ENCODE measurements at places on chromosomes 4 and X. TPM values are rescaled to one million over a fixed set of nuclear protein-coding genes. Genes with fewer than 3 reads are reported as not detected.

CDKL2 gene
- 0.82 TPM for total RNA-seq

USP17L30 gene
- not detected for total RNA-seq

ARSH gene
- not detected for total RNA-seq

SUPT20HL2 gene
- total RNA-seq: not detected

ZNF674 gene
- total RNA-seq: 7.3 TPM

MAGEB3 gene
- not detected for total RNA-seq

IL3RA gene
- 0.97 TPM for total RNA-seq

MGARP gene
- not detected for total RNA-seq

UNC5C gene
- total RNA-seq: 0.97 TPM

NPNT gene
- not detected for total RNA-seq

CHRNA9 gene
- not detected for total RNA-seq

SLC6A14 gene
- total RNA-seq: not detected

STATH gene
- total RNA-seq: not detected

DNA sequence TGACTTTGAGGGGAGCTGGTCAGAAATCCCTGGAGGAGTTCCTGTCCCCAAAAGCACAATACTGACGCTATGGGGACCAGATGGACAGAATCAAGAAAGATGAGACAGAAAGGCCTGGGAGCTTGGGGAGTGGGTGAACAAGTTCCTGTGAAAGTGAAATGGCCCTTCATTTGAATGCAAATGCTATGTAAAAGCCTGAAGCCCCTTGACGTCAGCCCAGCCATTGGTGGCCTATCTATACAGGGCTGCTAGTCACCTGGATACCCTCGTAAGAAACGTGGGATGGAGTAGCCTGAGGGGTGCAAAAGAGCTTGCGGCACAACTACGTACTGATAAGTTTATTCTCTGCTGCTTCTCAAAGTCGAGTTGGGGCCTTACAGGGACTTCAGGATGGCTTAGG, at the start of gene CDX4:
TSS of gene CDX4 (plus strand) at position 223 of the 400 bp plus-strand sequence. CDS start 201 bp downstream, outside the sequence.
- DNase-seq: no peak

GRCh38 chr4:52704661-52705060, 45.6 kb upstream of the USP46 start:
- no peak for DNase-seq

DNA sequence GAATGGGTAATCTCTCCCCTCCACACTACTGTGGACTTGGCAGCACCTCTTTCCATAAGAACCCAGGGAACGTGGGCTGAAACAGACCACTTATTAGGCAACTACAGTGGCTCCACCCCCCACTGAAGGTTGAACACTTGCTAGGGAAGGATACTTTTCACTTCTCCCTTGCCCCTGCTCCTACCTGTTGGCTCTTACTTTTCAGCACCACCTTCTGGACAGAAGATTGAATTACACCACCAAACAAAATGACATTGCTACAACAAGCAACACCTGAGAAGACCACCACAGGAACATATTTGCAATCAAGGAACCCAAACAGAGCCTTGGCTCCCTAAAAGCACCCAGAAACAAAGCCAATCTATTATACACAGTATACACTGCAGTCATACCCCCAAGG, 132.1 kb upstream of the CXCL13 start:
- DNase-seq: peak; percentile 11

DNA sequence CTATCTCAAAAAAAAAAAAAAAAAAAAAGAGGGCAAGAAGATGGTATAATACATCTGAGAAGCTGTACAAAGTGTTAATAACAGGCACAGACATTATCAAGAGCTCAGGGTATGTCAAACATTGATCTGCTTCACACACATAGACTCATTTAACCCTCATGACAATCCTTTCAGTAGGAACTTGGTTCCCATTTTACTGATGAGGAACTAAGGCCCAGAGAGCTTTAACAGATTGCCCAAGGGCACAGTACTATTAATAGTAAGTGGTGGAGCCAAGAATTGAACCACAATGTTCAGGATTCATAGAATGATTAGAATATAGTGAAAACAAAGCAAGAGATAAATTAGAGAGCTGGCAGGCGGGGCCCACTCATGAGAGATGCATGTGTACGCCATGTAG, 154.4 kb downstream of the EFHC2 start:
- DNase-seq: no peak

DNA sequence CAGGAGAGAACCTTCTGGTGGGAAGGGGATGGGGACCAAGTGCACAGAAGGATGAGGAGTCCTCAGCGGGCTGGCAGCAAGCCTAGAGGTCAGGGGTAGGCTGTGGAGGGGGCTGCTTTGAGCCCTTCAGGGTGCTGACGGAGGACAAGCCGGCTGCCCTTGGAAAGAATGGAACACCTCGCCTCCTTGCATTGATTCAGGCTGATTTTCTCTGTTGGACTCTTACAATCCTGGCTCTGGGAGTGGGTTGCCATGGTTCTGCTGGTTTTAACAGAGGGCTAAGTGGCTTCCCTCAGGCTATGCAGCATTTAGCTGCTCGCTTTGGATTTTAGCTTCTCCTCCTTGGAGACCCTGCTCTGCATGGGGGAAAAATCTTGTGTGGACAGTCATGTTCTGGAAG, 49.4 kb upstream of the CHRNA9 start:
- no peak for DNase-seq

DNA sequence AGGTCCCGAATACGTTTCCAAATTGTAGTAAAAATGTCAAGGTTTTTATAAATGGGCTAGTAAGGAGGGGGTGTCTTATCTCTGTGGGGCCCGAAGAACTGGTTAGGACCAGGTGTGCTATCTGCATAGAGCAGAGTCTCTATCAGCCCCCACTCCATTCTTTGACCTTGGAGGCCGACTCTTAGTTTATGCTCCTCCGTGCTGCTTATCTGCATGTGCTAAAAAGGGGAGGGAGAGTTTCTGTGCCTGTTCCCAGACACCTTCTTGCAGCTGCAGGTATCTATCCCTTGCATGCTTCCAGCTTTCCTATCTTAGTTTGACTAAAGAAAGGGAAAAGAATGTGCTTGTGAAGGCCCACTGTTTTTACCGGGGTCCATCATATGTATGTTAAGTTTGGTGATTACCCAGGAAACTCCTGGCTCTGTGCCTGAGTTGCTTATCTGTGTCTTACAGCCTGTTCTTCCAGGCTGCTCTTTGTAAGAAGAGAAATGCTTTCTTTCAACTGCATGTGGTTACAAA, 28.6 kb upstream of the NAF1 start:
- no peak for DNase-seq

DNA sequence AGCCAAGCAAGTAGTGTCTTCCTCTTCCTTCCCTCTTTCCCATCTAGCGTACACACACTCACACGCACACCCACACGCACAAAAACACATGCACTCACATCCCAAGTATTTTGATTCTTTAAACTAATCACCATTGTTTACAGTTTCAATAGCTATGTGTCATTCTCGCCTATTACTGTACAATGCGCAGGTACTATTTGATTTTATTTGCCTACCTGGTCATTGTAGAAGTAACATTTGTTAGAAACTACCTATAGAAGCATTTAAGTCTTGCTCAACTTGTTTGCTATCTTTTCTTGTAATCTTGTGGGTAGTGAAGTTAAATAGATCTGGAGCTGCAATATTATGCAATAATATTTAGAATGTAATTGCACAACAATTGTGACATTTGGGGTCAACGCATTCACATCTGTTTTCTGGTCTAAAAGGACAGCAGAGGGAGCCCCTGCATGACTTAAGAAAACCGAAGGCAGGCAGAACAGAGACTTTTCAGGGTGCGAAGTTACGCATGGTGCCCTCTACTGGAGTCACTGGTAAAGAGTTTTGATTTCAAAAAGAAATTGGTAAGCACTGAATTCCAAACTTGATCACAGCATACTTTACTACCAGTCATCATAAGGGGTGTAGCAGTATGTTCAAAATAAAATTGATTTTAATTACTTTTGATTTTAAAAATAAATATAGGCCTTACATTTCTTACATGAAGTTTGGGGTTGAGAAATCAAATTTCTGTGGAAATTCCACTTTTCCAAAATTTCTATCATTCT, 503.3 kb upstream of the FAM241A start:
- peak; percentile 69 for DNase-seq

DNA sequence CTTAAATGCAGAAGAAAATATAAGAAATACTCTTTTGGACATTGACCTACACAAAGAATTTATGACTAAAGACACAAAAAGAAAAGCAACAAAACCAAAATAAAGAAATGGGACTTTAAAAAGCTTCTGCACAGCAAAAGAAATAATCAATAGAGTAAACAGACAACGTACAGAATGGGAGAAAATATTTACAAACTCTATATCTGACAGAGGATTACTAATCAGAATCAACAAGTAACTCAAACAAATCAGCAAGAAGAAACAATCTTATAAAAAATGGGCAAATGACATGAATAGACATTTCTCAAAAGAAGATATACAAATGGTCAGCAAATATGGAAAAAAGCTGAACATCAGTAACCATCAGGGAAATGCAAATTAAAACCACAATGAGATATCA, 37.6 kb upstream of the UGT2B17 start:
- no peak for DNase-seq

DNA sequence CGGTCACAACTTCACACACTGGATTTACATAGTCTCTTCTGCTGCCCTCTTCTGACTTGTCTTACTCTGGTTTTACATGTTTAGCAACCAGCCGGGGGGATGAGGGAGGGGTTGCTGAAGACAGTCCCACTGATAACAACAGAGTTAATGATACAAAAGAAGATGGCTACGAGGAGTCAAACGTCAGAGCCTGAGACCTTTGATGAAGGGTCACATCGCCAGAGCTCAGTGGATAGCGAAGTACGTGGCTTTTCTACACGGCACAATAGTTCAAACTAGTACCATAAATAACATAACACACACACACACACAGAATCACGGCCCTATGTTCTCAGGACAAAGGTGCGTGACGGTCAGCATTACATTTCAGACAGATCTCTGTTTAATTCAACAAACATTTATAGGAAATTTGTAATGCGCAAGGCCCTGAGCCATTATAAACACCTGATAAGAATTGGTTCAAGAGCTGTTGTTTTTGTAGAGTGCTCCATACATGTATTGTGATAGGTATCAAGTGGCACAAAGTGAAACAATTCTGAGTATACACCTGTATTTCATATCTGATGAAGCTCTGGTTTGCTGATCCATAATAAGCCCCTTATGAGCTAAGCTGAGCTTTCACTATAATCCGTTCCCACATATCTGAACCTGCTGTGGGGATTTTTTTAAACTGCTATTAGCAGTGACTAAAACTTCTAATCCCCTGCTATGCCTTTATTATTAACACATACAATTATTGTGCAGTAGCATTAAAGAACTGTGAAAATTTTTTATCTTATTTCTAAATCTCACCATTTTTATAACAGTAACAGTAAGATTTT, 100.0 kb downstream of the NR3C2 start:
- no peak for DNase-seq

- DNase-seq: no peak
Measured at GRCh38 chr4:1218634-1219565, 30.0 kb downstream of the CTBP1 start.

DNA sequence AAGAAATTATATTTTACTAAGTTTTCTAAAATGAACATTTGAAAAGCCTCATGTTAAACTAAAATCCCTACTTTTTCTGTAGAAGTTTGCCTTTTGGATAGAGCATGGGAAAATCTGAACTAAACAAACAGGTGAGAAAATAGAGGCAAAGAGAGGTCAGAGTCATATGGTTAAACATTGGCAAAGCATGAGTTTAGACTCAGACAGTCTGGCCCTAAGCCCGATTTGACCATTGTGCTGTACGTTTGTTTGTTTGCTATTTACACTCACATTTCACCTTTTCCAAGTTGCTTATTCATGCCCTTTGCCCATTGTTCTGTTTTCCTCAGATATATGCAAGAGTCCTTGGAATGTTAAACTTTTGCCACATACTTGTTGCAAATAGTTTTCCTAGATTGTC, 85.4 kb downstream of the TIGD2 start:
- no peak for DNase-seq

DNA sequence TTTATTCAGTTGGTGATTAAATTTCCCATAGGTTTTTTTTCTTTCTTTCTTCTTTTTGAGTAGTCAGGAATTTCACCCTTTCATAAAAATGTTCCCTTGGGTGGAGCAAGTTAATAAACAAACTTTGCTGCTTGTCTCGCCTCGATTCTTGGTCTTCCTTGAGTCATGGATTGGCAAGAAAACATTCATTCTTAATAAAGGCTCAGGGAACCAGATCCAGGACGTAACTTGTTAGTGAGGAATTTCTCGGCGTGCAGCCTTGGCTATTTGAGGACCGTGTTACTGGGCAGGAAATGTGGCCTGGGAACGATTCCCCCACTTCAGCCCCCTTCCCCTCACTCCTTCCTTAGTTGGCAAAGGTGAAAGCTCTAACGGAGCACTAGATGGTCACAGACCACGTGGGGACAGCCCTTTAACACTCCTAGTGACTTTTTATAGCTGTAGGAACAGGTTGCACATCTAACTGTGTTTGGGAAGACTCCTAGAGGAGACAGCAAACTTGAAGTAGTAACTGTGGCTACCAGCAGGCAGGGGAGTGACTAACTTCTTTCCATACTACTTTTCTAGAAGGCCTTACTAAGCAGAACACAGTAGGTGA, 106.8 kb downstream of the UCHL1 start:
- DNase-seq: no peak

- no peak for DNase-seq
Measured at GRCh38 chrX:118502161-118502789, 6.7 kb downstream of the DOCK11 start.

DNA sequence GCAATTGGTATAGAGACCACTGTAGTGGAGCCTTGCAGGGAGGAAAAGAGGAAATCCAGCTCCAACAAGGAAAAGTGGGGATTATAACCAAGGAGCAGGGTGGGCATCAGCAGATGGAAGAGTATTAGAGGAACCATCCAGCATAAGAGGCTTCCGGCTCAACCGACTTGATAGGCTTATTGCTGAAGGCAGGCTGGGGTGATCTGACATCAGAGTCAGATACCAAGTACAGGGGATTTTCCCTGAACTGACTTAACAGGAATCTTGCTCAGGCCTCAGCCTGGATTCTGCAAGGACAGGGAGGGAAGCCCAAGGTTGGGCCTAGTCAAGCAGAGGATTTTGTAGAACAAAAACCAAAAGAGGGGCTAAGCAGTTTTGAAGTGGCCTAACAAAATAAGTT, 129.6 kb downstream of the DCLK2 start:
- no peak for DNase-seq

- DNase-seq: peak; percentile 16
Measured at GRCh38 chr4:103429283-103429682, 231.1 kb upstream of the CENPE start.

DNA sequence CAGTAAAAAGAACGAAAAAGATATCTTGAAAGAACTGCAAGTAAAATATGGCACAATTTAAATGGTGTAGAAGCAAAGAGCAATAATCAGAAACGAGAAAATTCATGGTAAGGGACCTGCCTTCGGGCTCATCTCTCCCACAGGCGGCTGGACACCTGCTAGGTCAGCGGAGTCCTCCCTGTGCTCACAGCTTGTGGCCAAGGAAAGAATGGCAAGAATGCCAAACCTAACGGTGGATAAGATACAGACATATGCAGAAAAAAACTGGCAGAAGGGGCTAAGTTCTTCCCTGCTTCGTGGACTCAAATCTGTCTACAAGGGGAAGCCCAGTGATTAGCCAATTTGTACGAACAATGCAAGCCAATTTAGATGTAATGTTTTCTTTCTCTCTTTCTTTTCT, 152.1 kb upstream of the VCX start:
- DNase-seq: no peak
